Activated T-cell treated with anti-CD3 and anti-CD28 coated beads for 48 hours (primary cell): ENCODE measurements at places on chromosomes 3 and 15.

DNA sequence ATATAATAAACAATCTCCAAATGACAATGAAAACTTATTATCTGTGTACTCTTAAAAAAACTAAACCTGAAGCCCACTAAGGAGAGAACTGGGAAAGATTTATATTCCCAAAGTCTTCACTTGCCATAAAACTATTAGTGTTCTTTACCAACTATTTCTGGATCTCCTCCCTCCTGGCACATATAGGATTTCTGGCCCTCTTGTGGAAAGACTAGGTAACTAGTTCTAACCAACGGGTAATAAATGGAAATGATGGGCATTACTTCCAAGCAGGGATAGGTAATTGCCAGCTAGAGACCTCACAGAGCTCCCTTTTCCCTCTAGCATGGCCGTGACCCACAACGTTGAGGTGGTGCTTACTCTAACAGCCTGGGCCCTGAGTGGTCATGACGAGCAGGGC lies 110.1 kb downstream of the DNAH12 start:
- DNase-seq, result no peak

- DNase-seq, result no peak
Observed at GRCh38 chr15:68304589-68305337, 27.2 kb downstream of the FEM1B start.

DNA sequence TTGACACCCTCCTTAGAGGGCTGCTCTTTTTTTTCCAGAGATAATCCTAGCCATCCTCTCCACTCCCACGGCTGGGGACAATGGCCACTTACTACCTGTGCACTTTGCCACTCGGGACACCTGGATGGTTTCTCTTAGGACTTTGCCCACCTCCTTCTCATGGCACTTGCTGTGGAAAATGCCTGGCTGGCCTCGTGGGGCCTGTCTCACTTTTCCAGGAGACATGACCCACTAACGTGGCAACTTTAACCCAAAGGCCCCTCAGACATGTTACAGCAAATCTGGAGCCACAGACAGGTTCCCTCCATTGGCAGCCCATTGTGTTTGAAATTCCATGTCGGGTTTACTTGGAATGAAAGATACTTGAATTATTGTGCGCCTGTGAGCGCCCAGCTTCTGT lies 29.4 kb upstream of the ESYT3 start:
- no peak for DNase-seq

- no peak for DNase-seq
Observed at GRCh38 chr3:22377421-22377820, 626.4 kb upstream of the ZNF385D start.

DNA sequence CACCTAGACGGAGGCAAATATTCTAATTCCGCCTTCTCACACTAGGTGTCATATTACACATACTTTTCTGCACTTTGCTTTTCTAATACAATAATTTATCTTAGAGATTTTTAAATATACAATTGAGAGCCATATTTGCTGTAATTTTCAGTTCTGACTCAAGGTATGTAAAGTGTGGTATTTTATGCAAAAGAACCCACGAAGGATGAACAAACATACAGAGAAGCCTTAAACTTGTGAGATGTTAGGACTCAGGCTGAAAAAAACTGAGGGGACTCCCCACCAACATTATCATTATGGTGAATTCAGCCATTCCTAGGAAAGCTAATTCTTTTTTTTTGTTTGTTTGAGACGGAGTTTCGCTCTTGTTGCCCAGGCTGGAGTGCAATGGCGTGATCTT lies 9.6 kb downstream of the ZBTB11 start:
- no peak for DNase-seq

GRCh38 chr3:16509721-16510619 lies 3.5 kb downstream of the RFTN1 start:
- no peak for DNase-seq

DNA sequence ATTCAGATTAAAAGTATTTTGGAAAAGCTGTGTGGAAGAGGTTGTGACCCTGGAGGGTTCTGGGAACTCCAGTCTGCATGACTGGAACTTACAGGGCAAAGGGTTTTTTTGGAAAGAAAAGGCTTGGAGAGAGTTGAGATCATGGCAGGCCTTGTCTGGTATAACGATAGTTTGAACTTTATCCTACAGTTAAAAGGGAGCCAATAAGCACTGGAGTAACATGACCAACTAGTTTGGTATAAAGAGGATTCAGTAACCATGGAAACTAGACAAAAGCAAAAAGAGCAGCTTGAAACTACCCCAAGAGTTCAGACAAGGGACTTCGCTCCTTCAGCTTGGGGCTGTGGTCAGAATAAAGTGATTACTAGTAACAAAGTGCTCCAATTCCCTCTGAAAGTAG lies 151.2 kb upstream of the TMCO5A start:
- DNase-seq, result no peak

DNA sequence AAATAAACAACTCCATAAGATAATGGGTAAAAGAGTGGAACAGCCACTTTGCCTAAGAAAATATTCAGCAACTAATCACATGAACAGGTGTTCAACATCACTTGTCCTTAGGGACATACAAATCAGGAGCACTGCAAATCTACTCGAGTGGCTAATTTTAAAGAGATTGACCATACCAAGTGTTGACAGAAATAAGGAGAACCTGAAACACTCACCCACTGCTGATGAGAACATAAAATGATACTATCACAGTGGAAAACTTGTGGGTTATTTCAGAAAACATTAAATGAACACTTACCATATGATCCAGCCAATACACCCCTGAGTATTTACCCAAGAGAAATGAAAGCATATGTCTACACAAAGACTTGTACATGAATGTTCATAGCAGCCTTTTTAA lies 70.5 kb downstream of the GABRB3 start:
- no peak for DNase-seq

GRCh38 chr3:170799009-170799408 lies 71.0 kb downstream of the RPL22L1 start:
- DNase-seq, result no peak

DNA sequence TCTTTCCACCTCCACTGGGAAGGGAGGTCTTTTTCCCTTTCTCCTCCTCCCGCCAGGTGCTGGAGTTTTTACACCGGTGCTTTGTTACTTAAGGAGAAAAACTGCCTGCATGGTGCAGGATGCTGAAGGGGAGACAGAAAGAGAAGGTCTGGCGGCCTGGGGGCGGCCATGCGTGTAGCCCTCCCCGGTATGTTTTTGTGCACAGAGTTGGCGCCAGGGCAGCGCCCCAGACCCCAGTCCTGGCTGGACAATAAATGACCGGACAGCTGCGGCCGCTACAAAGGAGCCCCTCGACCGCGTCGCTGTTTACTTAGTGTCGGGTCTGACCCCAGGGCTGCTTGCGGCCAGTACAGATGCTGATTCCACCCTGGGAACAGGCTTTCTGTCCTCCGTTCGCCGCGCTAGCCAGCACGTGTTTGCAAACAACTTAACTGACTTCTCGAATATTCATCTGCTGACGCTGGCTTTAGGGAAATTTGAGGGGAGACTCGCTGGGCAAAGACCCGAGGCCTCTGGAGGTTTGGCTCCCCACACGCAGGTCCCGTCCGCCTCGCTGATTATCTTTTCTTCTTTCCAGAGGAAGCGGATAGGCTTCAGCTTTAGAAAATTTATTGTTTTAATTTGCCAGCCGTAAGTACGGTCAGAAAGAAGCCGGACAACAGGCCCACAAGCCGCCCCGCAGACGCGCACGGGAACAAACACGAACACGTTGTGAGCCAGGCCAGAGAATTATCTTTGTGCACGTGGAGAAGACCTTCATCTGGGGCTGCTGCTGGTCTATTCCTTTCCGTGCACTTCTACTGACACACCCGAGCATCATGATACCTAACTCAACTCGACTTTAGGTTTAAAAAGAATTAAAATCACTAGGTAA lies 46.9 kb downstream of the ZIC4 start:
- no peak for DNase-seq

DNA sequence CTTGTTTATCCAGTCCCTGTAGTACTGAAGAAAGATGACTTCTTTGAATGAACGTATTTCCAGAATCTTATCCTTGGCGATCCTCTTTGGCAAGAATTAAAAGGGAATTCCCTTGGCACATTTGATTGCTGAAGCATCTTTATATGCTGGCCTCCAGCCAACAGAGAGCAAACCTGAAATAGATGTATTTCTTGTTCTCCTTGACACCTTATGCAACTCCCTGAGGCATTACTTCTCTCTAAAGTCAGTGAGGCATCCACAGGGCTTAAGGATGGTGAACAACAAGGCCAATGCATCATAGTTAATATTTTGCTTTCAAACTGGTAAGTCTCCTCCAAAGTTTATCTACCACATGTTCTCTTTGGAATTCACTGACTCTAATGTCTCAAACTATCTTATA lies 450.9 kb upstream of the THRB start:
- no peak for DNase-seq
